ENCODE measurements at places on chromosomes 6 and 20.

DNA sequence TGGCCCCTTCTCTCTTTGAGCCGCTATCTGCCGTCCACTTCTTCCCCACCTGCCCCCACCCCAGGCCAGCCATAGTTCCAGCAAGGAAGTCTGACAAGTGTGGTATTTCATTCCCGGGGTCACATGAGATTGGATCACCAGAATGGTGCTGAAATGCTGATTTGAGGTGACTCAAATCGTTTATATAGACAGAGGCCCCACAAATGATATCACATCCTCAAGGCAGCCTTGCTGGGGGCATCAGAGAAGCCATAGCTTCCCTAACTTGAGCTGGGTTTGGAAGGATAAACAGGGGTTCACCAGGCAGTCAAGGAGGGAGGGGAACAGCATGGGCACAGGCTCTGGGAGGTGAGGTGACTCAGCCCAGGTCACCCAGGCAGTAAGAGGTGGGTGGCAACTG lies 9.9 kb downstream of the SDCBP2 start:
- no peak for DNase-seq

DNA sequence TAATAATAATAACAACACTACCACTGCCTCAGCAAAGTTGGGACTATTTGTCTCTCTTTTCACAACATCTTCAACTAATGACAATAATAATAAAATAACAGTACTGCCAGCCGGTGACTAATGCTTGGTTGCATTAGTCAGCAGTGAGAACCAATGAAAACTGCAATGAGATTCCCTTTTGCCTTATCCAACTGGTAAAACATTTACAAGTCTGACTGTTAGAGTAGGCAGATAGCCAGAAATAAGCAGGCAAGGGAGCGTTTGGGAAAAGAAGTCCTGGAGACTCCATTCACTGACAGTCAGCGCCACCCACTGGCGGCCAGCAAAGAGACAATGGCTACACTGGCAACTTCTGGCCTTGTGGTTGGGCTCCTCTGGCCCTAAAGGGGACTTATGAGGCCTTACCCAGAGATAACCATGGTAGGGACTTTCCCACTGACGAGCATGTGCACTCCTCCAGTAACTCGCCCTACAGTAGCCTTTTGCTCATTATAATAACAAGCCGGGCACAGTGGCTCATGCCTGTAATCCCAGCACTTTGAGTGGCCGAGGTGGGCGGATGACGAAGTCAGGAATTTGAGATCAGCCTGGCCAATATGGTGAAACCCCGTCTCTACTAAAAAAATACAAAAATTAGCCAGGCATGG lies 3.4 kb upstream of the NSFL1C start:
- no peak for DNase-seq

DNA sequence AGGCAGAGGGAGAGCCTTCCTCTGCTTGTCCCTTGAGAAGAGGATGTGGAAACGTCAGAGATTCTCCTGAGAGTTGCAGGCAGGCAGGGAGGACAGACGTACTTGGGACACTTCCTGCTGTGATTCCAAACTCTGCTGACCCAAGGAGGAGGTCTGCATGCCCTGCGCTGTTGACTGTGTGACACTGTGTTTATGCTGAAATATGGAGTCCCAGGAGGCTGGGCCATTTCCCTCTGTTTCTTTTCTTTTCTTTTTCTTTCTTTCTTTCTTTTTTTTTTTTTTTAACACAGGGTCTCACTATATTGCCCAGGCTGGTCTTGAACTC lies 63.5 kb upstream of the BHLHE23 start:
- no peak for DNase-seq

DNA sequence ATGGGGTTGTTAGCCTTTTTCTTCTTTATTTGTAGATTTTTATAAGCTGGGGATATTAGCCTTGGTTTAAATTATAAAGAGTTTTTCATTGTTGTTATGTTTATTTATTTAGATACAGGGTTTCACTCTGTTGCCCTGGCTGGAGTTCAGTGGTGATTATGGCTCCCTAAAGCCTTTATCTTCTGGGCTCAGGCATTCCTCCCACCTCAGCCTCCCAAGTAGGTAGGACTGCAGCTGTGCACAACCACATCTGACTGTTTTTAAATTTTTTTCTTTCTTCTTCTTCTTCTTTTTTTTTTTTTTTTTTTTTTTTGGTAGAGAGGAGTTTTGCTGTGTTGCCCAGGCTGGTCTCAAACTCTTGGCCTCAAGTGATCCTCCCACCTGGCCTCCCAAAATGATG lies 80.9 kb downstream of the UBE3D start:
- no peak for DNase-seq

GRCh38 chr6:135647521-135647920 lies 150.0 kb upstream of the AHI1 start:
- DNase-seq, result no peak

DNA sequence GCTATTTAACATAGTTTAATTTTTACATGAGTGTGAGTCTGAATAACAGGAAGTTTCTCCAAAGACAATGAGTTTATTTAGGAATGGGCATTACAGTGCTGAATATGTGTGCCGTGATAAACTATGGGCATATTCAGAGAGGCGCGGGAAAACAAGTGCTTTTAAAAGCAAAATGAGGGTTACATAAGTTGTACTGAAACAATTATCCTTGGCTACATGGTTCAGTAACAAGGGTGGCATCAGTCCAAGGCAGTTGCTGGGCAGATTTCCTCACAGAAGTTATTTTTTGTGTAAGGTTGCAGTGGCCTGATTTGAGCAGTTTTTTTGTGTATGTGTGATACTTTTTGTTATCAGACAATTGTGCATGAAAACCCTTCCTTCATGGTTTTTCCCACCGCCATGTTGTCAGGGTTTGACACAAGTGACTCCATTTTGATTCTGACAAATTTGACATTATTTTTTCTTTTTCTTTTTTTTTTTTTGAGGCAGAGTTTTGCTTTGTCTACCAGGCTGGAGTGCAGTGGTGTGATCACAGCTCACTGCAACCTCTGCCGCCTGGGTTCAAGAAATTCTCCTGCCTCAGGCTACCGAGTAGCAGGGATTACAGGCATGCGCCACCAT lies 22.3 kb upstream of the PXDC1 start:
- DNase-seq, result no peak

DNA sequence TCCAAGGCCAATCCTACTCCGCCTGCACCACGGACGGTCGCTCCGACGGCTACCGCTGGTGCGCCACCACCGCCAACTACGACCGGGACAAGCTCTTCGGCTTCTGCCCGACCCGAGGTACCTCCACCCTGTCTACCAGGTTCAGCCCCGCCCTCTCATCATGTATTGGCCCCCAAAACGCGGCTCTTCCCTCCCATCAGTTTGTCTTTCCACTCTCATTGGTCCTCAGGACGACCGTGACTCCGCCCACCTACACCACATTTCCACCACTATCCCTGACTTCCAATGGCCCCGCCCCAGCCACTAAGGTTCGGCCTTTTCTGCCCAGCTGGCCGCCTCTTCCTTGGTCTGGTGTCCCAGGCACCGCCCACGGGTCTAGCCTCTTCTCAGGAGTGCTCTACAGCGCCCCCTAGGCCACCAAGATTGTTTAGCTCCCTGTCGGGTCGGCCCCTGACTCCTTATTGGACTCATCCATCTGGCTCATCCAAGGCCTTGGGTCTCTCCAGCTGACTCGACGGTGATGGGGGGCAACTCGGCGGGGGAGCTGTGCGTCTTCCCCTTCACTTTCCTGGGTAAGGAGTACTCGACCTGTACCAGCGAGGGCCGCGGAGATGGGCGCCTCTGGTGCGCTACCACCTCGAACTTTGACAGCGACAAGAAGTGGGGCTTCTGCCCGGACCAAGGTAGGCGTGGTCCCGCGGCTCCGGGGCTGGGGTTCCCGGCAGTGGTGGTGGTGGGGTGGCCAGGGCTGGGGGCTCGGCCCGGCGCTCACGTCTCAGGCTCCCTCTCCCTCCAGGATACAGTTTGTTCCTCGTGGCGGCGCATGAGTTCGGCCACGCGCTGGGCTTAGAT lies 3.1 kb downstream of the MMP9 start:
- no peak for DNase-seq

DNA sequence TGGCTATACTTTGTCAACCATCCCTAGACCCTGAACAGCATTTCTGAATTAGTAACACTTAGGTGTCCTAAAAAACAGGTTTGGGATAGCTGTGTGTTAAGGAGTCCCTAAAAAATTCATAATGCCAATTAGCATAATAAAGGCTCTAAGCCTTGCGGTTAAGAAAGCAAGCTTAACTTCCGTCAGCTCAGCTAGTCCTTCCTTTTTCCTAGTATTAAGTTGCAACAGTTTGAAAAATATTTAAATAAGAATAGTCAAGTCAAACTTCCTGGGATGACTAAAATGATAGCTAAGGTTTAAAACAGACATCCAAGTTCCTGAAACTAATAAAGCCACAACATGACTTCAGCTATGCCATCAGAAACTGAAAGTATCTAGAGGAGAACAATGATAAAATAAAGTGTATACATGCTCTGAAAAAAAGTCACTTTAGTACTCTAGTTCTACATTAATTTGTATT lies 3.5 kb downstream of the AKIRIN2 start:
- DNase-seq, result no peak

- no peak for DNase-seq
These were observed 113.9 kb downstream of the HFE start for GRCh38 chr6:26200918-26201721.

DNA sequence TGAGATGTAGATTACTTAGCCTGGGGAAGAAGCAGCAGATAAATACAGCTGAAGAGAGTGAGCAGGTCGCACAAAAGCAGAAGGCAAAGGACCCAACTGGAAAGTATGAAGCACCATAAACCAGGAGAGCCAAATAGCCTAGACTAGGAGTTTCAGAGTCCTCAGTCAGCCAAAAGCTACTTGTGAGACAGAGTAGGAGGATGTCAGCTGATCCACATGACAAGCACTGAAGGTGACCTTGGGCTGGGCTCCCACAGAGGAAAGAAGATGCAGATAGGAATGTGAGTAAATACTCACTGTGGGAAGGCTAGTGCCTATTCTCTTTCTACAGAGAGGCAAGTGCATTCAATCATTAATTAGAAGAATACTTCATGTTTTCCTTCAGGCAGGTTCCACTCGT lies 274.0 kb upstream of the POU3F2 start:
- DNase-seq, result no peak

DNA sequence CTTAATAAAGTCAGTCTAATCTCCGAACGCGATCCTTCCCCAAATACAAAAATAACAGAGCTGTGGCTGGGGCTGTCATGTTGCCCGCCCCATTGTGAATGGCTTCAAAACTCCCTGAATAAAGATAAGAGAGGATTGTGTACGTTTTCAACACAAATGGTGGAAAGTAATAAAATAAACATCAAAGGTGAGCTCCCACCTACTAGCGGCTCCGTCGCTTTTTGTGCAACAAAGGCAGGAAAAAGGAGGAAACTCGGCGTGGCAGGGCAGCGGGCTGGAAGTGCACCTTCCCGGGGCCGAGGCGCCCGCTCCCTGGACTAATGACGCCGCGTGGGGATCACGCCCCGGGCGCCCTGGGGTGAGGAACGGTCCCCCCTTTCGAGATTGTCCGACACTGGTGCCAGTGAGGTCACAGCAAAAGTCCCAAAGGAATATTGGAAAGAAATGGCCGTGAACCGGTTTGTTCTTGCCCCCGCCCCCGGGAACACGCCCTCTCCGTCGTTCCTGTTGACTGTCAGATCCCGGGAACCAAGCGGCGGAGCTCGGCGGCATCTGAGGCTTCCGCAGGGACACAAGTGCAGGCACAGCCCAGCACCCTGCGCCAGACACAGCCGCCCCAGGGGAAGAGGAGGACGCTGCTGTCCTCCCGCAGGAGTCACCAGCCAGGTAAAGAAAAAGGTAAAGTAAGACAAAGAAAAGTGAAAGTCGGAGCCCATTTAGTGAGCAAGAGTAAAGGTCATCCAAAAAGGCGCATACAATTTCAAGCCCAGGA lies 1.1 kb upstream of the FOXQ1 start:
- DNase-seq, result no peak

DNA sequence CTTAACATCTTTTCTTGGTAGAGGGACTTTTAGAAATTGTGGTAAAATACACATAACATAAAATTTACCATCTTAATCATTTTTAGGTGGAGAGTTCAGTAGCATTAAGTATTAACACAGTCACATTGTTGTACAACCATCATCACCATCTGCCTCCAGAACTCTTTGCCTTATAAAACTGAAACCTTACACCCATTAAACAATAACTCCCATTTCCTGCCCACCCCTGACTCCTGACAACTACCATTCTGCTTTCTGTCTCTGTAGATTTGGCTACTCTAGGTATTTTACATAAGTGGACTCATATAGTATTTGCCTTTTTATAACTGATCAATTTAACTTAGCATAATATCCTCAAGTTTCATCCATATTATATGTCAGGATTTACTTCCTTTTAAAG lies 88.7 kb downstream of the ZHX3 start:
- no peak for DNase-seq

DNA sequence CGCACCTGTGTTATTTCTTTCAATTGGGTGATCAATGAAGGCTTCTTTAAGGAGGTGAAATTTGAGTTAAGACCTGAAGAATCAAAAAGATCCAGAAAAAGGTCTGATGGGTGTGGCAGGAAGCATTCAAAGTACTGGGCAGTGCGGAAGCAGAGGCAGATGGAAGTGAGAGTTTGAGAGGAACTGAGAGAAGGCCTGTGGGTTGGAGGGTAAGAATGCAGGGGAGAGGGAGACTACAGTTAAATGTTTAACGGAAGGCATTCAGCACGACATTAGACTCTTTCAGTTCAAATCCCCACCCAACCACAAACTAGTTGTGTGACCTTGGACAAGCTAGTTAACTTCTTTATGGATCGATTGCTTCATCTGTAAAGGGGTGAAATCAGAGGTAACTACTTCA lies 50.5 kb upstream of the GCM1 start:
- no peak for DNase-seq

DNA sequence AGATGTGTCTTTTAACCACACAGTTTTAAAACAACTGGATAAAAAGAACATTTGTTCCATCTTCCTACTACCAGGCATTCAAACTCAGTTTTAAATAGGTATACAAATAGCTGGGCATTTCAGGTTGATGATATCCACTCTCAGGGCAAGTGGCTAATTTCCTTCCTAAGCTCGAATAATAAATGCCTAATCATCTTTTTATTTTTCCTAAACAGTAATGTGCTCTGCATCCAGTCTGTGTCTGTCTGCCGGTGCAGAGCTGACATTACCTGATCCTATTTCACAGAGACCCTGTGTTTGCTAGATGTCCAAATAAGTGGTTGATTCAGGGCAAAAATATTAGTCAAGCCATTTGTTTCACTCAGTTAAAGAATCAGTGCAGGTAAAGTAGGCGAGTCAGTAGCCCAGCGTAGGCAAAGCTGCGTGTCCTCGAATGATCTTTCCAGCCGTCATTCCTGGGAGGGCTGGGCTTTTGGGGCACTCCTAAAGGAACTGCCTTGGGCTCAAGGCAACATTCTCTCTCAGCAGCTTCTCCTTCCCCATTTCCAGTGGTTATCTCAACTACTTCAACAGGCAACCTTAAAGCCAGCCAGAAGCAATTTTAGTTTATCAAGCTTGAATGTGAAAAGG lies 74.2 kb upstream of the BMP2 start:
- no peak for DNase-seq

GRCh38 chr6:50905297-50905696 lies 86.6 kb downstream of the TFAP2B start:
- no peak for DNase-seq

DNA sequence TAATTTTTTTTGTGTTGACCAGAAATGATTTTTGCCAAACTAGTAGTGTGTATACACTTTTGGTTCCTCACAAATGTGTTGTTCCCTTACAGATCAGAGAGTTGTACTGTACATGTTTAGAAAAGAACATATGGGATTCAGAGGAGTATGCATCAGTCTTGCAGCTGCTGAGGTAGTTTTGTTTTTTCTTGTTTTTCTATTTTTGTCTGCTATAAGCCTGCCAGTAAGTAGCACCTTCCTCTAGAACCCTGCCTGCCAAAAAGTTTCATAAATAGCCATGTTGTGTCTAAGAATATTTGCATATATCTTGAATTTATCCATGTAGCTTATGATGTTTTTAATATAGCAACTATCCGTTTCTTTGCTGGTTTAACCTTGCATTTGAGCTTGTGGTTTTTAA lies 46.4 kb downstream of the ORC3 start:
- no peak for DNase-seq
